ENCODE measurements at places on chromosomes 5 and 9.

DNA sequence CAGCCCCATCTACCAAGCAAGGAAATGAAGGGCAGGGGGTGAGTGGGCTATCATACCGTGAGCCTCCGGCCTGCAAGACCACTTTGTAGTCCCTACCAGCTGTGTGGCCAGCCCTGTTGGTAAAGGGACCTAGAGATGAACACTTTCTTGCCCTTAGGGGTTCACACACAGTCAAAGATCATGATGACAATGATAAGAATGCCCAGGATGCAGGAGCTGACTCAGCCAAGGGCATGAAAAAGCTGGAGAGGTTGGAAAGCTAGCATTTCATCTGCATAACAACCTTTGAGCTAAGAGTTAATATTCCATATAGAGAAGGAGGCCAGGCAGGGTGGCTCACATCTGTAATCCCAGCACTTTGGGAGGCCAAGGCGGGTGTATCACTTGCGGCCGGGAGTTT lies 19.2 kb upstream of the FGFR4 start:
- no peak for DNase-seq

DNA sequence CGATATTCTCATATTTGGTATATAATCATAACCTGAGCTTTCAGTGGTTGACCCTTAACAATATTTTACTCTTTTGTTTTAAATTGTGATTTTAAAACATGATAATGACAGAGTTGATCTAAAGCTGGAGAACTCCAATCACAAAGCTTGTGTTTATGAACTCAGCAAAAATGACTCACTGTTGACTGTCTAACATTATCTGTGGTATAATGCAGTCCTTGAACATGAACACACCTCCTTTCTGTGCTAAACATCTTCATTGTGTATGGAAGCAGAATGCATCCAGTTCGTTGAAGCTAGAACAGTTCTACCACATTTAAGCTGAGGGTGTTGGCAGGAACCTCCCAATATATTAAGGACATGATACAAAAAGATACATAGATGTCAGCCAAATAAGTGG lies 1030.2 kb upstream of the SEMA6A start:
- DNase-seq = no peak

DNA sequence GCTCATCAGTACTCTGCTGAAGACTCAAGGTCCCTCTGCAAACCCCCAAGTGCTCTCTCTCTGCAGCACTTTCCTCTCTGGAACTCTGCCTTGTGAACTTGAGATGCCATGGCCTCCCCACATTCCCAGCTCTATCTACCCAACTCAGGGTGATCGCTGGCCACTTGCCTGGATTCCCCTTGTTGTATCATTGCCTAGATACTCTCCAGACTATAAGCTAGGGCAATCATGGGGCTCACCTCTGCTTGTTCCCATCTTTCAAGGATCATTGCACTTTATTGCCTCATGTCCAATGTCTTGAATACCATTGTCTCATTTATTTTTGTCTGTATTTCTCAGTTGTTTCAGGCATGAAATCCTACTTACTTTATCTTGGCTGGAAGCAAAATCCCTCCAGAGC lies 144.1 kb downstream of the PLPPR1 start:
- DNase-seq = no peak

- no peak for DNase-seq
Observed at GRCh38 chr5:53713978-53714666, 153.7 kb downstream of the NDUFS4 start.

- no peak for DNase-seq
Observed at GRCh38 chr9:93697352-93698139, 121.2 kb downstream of the PHF2 start.

GRCh38 chr9:89999534-90000370 lies 394.9 kb downstream of the GADD45G start:
- peak; percentile 68 for DNase-seq

DNA sequence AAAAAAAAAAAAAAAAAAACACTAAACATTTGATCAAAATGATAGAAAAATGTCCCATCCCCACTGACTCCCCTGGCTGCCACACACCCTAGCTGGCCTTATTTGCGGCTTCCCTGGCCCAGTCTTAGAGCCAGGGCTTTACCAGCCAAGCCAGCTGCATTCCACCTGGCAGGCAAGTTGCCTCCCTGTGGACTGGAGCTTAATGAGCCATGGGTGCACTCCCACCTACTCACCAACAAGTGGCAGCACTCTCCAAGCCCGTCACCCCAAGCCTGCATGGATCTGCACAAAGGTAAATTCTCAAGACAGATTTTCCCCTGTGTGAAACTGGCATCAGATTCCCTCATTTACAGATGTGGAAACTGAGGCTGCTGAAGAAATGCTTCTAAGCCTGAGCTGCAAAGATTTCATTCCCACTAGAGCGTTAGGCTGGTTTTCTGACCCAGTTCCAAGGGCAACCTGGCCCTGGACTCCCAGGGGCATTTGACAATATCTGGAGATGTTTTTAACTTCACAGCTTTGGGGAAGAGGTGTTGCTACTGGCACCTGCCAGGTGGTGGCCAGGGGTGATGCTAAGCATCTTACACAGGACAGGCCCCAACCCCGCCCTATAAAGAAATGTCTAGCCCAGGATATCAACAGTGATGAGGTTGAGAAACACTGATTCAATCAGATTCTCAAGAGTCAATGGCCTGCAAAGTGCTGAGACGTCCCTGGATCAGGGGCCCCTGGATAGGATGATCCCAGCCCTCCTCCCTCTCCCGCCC lies 21.9 kb upstream of the VDAC1 start:
- DNase-seq = peak; percentile 45

GRCh38 chr5:157473383-157474320 lies 13.6 kb downstream of the NIPAL4 start:
- no peak for DNase-seq

- DNase-seq = no peak
Observed at GRCh38 chr9:134829356-134829937, 51.2 kb upstream of the FCN2 start.

DNA sequence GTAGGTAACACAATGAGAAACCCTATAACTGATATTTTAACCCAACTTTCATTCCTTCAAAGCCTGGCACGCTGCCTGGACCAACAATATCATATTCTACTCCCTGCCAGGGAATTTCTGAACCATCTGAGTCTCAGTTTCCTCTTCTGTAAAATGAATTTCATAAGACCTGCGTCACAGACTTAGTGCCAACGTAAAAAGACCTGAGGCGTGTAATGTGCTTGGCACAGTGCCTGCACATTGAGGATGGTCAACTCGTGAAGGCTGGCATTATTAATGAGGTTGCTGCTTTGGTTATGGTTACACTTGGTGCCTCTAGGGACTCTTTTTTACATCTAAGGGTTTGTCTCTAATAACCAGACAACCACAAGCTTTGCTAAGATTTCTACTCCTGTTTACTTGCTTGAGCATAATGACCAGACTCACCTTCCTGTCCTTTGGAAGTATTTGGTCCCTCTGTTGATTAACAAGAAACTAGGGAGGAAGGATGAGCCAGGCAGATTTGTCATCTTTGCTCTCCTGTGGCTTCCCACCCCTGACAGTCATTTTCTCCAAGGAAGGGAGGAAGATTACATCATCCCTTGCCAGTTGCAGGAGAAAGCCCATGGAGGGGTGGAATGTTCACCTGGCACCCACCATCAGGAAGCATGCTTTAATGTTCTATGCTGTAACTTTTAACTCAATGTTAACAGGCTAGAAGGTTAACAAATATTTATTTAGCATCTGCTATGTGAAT lies 79.0 kb downstream of the PAPPA start:
- DNase-seq = no peak

DNA sequence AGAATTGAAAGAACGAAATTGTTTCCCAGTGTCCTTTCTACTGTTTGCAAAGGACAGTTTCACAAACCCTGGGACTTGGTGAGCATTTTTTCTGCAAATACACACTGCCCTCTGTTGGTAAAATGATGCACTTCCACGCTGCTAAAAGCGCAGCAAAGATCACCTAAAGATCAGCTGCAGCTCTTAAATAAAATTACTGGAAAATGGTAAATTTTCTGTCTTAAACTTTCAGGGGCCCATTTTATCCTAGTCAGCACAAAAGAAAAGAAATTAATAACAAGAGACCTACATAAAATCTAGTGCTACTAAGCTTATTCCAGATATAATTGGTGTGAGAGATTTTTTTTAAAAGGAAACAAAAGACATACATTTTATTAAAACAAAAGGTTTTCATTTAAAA lies 566.0 kb downstream of the CAAP1 start:
- DNase-seq = peak; percentile 3

- no peak for DNase-seq
Observed at GRCh38 chr5:86679529-86679928, 61.8 kb downstream of the COX7C start.

DNA sequence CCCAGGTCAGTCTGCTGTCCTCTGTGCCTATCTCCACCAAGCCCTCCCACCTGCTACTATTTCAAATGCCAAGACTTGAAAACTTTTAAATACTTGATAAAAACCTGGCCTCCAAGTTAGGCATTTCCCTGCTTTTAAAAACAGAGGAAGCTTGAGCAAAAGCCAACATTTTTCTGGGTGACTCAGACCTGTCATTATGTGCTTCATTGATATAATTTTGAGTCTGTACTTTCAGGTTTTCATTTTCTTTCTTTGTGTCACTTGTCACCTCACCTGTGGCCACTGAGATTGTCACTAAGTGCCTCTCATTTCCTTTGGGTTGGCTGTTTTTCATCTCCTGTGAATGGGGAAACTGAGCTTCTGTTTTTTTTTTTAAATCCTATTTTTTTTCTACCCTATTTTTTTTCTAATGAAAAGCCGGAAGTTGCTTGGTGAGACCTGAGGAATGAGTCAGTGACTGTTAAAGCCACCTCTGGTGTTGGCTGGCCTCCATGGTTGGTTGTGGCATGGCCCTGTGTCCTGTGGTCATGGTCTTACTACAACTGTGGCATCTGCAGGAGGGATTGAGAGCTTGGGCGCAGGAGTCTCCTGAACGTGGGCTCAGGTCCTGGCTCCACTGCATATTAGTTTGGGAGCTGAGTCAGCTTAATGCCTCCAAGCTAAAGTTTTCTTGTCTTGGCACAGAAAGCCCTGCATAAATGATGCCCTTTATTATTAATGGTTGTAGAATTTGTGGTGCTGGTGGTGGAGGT lies 56.7 kb downstream of the ARHGAP26 start:
- DNase-seq = peak; percentile 41

- DNase-seq = no peak
Observed at GRCh38 chr5:4215143-4215542, 619.5 kb downstream of the IRX1 start.

DNA sequence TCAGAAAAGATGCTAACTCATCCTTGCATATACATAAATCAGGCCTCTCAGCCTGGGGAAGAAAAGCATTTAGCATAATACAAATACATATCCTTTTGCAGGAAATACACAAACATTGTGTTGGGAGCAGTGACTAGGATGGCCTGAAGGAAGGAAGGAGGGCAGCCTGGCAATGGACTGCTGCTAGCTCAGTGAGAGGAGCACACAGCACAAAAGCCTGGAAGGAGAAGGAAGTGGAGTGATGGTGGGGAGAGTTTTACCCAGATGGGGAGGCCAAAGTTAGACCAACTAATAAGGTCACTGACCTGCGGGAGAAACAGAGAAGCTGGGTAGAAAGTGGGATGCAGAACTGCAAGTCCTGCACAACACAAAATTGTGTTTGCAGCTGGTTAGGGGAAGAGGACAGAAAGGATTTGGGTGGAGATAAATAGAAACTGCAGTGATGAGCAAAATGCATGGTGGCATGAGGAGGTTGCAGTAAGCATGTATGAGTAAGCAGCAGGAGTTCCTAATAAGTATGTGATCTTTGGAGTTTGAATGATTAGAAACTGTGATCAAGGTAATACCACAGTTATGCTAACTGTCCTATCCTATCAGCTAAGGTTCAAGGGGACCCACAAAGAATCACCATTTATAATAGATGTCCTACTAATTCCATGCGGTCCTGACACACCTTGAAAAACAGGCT lies 39.5 kb downstream of the SEMA6A start:
- DNase-seq = no peak

- DNase-seq = no peak
Observed at GRCh38 chr9:91945277-91946085, 4.5 kb downstream of the ROR2 start.

DNA sequence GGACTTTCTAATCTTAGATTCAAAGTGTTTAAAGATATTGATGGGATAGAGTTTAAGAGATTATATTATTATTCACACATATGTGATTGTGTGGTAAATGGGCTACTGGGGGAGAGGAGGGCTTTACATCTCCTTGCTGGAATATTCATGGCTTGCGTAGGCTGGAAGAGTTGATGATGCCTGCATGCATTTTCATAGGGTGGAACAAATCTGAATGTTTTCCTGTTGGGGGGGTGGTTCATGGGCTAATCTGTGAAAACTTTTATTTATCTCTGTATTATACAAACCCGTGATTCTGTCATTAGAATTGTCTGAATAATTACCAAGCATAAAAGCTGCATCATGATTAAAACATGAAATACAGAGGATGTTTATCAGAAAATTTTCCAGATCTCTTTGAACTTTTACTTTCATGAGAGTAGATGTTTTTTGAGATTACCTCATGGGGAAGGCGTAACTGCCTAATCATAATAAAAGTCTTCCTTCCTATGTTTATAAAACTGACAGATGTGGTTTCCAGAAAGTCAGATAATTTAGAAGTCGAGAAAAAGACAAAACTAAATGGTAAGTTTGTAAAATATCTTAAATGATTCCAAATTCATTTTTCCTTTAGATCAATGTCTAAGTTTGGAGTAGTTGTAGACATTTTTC lies 1185.4 kb upstream of the SEMA6A start:
- no peak for DNase-seq

- no peak for DNase-seq
Observed at GRCh38 chr5:104016646-104017045, 454.1 kb upstream of the NUDT12 start.

DNA sequence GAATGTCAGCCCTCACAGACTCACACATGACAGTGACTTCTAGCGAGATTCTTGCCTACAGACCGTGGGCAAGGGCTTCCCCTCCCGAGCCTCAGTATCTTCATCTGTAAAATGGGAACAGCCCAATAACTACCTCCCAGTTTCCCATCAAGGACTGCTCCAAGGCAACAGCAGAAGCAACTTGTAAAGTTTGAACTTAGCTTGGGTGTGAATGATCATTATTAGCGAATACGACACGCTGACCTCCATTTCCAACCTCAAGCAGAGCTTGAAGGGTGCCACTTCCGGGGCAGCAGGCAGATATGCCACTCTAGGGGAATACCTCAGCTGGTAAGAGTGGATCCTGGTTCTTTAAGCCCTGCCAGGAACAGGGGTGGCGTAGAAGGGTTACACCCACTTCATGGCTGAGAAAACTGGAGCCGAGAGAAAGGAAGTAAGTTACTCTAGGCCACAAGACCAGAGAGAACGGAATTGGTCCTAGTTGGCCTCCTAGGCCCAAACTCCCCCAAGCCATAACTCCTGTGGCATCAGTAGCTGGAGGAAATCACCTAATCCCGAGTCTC lies 2.0 kb downstream of the RNF44 start:
- peak; percentile 52 for DNase-seq

Measured in activated naive CD8-positive, alpha-beta T cell treated with anti-CD3 and anti-CD28 coated beads, Interleukin-2, amount 50 U/mL, for 24 hours (primary cell).